ENCODE measurements at places on chromosomes 2 and 18. TPM values are rescaled to one million over a fixed set of nuclear protein-coding genes. Genes with fewer than 3 reads are reported as not detected.

GRCh38 chr2:126145752-126146151, 510.2 kb upstream of the GYPC start:
- H3K36me3 ChIP-seq, result no peaks in the 10 kb centered on the region
- no peak for DNase-seq
- no peaks in the 10 kb centered on the region for H3K27me3 ChIP-seq

- H3K27me3 ChIP-seq, result no peaks in the 10 kb centered on the region
- no peaks in the 10 kb centered on the region for H3K36me3 ChIP-seq
- H3K4me3 ChIP-seq, result no peak overlapping the region
- H3K27ac ChIP-seq, result no peak overlapping the region
- H3K4me1 ChIP-seq, result no peaks in the 10 kb centered on the region
These were observed 27.8 kb downstream of the RAB31 start for GRCh38 chr18:9735879-9736278.

The CFAP65 gene
- total RNA-seq, result 2.6 TPM

DNA sequence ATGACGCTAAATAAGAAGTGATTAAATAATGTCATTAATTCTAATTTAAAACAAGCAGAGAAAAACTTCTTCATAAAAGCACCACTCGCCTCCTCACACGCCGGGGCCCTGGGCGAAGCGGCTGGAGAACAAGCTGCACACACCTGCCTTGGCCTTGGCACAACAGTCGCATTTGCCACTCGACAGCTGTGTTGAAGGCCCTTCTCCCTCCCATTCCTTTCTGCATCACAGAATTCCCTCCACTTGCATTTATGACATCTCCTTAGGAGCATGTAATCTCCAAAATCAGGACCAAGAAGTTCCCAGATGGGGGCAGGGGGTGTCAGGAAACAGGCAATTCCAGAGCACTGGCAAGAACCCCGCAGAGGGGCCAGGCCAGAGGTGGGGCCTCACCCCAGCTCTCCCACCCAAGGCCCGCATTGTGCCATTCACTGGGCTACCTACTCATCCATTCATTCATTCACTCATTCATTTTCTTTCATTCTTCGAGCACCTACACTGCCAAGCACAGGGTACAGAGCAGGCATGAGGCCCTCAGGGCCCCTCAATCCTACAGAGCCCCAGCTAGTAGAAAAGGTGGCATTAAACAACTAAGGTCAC, 6.4 kb downstream of the HDAC4 start:
- DNase-seq, result peak; percentile 14
- H3K4me1 ChIP-seq, result no peaks in the 10 kb centered on the region
- H3K36me3 ChIP-seq, result no peaks in the 10 kb centered on the region
- H3K27ac ChIP-seq, result peak overlapping the region; percentile 53
- no peak overlapping the region for H3K4me3 ChIP-seq

DNA sequence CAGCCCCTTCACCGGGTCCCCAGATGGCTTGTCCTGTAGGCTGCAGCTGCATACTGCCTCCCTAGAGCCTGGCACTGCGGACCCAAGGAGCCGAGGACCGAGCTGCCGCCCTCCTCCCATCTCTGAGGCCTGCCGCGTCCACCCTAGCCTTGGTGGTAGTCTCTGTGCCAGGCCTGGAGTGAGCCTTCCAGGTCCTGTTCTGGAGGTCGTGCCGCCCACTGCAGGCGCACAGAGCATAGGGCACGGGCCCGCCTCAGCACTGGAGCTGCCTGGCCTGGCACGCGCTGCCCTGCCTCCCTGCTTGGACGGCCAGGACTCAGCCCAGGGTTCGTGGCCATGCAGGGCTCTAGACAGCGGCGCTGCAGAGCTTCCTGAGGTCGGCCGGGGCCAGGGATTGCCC, 239.5 kb downstream of the DCDC2C start:
- H3K4me1 ChIP-seq, result no peaks in the 10 kb centered on the region
- no peak for DNase-seq
- no peak overlapping the region for H3K27ac ChIP-seq
- no peak overlapping the region for H3K4me3 ChIP-seq

- no peaks in the 10 kb centered on the region for H3K4me1 ChIP-seq
- no peaks in the 10 kb centered on the region for H3K36me3 ChIP-seq
- peak overlapping the region; percentile 52 for H3K27ac ChIP-seq
- DNase-seq, result no peak
- no peaks in the 10 kb centered on the region for H3K27me3 ChIP-seq
These were observed 55.1 kb upstream of the MAP4K3 start for GRCh38 chr2:39492095-39492590.

GRCh38 chr2:207514451-207514850, 15.3 kb upstream of the CREB1 start:
- no peaks in the 10 kb centered on the region for H3K4me1 ChIP-seq
- no peak overlapping the region for H3K4me3 ChIP-seq
- H3K27ac ChIP-seq, result no peak overlapping the region
- DNase-seq, result no peak
